Neural crest cell (in vitro differentiated cells): ENCODE measurements at places on chromosomes 6 and 20. TPM values are rescaled to one million over a fixed set of nuclear protein-coding genes. Genes with fewer than 3 reads are reported as not detected.

DNA sequence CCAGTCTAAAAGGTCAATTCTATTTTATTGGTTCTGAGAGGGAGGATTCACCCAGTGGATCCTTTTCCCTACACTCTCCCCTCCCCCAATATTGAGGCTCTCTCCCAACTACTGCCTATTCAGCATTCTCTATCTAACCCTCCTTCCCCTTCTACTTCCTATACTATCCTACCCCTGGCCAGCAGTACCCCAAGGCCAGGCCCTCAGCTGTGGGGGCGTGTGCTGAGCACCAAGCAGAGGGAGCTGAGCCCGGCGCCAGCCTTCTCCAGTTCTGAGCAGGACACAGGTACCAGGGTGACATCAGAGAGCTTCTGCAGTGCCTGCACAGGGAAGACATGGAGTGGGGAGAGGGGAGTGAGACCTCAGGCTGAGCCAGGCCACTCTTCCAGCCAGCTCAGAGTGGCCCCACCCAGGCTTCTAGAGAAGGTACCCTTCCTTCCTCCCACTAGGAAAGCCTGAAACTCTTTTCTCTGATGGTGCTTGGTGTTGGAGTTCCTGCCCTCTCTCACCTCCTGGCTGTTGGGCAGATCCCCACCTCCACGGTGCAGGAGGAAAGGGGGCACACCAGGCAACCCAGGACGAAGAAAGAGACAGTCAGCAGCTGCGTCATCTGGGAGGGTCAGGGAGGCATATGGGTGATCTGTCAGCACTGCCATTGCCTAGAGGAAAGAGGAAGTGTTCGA is 1.9 kb downstream of the DDAH2 start:
- H3K27me3 ChIP-seq = peaks cover 4% of the 10 kb centered on the region
- H3K36me3 ChIP-seq = peaks cover 40% of the 10 kb centered on the region
- H3K4me1 ChIP-seq = peaks cover 33% of the 10 kb centered on the region
- H3K4me3 ChIP-seq = peak overlapping the region; percentile 80
- no peak for DNase-seq

GRCh38 chr20:53191957-53192356 is 219.8 kb downstream of the TSHZ2 start:
- no peak for DNase-seq
- peaks cover 3% of the 10 kb centered on the region for H3K27me3 ChIP-seq
- H3K4me1 ChIP-seq = peaks cover 23% of the 10 kb centered on the region
- H3K4me3 ChIP-seq = no peak overlapping the region
- H3K27ac ChIP-seq = no peak overlapping the region

IL20RA gene
- total RNA-seq = not detected in 2 replicates

HMGCLL1 gene
- total RNA-seq = 0.73 and 0.75 TPM in 2 replicates

NFYA gene
- total RNA-seq = 59.7 and 61.4 TPM in 2 replicates

LAMA5 gene
- total RNA-seq = 35.0 and 38.8 TPM in 2 replicates

TREM1 gene
- total RNA-seq = not detected in 2 replicates

GRCh38 chr6:15823838-15824414 is 161.1 kb upstream of the DTNBP1 start:
- peak overlapping the region; percentile 19 for H3K4me3 ChIP-seq
- H3K4me1 ChIP-seq = peaks cover 38% of the 10 kb centered on the region
- no peak for DNase-seq
- peaks cover 3% of the 10 kb centered on the region for H3K27me3 ChIP-seq
- no peak overlapping the region for H3K27ac ChIP-seq

- H3K36me3 ChIP-seq = peaks cover 20% of the 10 kb centered on the region
- H3K27me3 ChIP-seq = no peaks in the 10 kb centered on the region
- H3K27ac ChIP-seq = no peak overlapping the region
Observed at GRCh38 chr20:35833241-35833640, 61.4 kb downstream of the PHF20 start.

SYNDIG1 gene
- 0.49 and 0.75 TPM in 2 replicates for total RNA-seq

SCRT2 gene
- 3.7 and 4.1 TPM in 2 replicates for total RNA-seq

ABCC10 gene
- total RNA-seq = 34.1 and 35.2 TPM in 2 replicates

RTN4IP1 gene
- 9.1 and 9.8 TPM in 2 replicates for total RNA-seq

DNA sequence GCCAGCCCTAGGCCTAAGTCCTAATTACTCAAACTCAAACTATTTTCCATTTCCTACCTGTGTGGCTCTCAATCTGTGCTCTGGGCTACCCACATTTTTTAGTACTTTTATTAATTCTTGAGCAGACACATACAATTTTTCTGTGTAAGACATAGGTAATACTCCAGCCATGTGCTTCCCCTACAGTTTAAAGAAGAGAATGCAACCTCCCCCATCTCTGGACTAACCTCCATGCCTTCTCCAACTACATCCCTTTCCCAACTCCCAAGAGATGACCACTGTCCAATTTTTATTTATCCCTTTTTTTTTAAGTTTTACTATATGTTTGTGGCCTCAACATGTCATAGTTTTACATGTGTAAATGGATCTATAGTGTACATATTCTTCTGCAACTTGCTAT is 5.8 kb downstream of the HMGN4 start:
- H3K4me1 ChIP-seq = peaks cover 19% of the 10 kb centered on the region
- H3K4me3 ChIP-seq = peak overlapping the region; percentile 73
- no peak overlapping the region for H3K27ac ChIP-seq
- peaks cover 3% of the 10 kb centered on the region for H3K36me3 ChIP-seq
- no peaks in the 10 kb centered on the region for H3K27me3 ChIP-seq

DNA sequence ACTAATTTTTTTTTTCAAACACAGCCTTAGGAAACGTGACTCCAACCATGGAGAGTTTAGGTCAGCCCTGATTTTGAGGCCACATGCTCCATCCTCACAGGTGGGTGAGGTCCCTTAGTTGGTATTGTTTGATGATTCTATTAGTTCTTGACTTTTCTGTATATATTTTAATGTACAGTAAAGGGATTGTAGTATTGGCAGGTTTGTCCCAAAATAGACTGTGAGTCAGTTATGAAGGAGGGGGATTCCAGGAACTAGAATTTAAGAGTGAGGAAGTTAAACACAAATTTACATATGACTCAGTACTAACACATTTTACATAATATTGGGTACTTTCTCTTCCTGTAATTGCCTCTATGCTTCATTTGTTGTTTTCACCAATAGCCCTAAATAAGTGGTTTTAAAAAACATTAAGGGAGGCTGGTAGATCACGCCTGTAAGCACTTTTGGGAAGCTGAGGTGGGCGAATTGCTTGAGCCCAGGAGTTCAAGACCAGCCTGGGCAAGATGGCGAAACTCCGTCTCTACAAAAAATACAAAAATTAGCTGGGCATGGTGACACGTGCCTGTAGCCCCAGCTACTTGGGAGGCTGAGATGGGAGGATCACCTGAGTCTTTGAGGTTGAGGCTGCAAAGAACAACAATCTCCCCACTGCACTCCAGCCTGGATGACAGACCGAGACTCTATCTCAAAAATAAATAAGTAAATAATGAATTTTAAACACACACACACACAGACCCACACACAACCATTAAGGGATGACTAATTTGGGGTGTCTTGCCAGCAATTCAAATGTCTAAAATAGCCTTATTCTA is 81.8 kb downstream of the SGK1 start:
- H3K4me3 ChIP-seq = no peak overlapping the region
- DNase-seq = no peak
- H3K27ac ChIP-seq = no peak overlapping the region
- no peaks in the 10 kb centered on the region for H3K27me3 ChIP-seq

MYCT1 gene
- total RNA-seq = not detected in 2 replicates

- no peaks in the 10 kb centered on the region for H3K27me3 ChIP-seq
- no peak overlapping the region for H3K27ac ChIP-seq
- DNase-seq = no peak
- H3K4me3 ChIP-seq = no peak overlapping the region
- H3K36me3 ChIP-seq = no peaks in the 10 kb centered on the region
Observed at GRCh38 chr6:30767158-30767943, 23.0 kb upstream of the IER3 start.

- H3K36me3 ChIP-seq = peaks cover 30% of the 10 kb centered on the region
- DNase-seq = no peak
- no peak overlapping the region for H3K4me3 ChIP-seq
- H3K27me3 ChIP-seq = no peaks in the 10 kb centered on the region
Observed at GRCh38 chr6:87244380-87244779, 78.0 kb upstream of the SMIM8 start.

GSTA2 gene
- total RNA-seq = not detected in 2 replicates

- H3K27me3 ChIP-seq = no peaks in the 10 kb centered on the region
- peak; percentile 29 for DNase-seq
- H3K36me3 ChIP-seq = no peaks in the 10 kb centered on the region
- peaks cover 7% of the 10 kb centered on the region for H3K4me1 ChIP-seq
Observed at GRCh38 chr20:47677635-47678453, 107.4 kb downstream of the SULF2 start.

DNA sequence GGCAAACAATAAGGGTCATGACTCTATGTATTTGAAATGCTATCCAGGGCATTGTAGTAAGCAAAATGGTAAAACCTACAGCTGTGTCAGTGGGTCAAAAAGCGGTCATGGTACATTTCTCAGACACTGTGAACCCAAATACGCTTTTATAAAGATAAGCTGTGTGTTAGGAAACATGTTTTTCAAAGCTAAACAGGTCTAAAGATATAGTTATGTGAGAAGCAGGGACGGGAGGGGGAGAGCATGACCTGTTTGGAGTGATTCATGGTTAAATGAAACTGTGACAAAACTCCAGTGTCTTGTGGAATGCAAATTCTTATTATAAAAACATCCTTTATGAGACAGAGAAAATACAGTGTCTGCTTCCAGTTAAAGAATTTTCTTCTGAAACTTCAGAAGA is 205.4 kb upstream of the BMP2 start:
- DNase-seq = no peak
- H3K27ac ChIP-seq = no peak overlapping the region
- H3K4me1 ChIP-seq = peaks cover 5% of the 10 kb centered on the region
- H3K36me3 ChIP-seq = no peaks in the 10 kb centered on the region

DNA sequence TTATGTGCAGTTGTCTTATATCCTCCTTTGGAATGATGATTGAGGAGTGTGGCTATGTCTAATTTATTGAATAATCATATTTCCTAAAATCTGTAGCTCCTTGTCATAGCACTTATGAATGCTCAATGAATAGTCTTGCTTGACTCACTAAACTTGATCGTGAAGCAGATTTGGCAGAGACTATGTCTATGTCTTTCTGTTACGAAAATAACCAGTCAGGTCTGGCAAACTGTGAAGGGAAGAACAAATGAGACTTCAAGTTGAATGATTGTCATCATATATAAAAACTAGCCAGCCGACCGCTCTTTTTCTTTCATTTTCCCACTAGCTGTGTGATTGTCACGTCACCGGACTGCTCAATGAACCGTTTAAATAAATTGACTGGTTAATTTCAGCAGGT is 1303.9 kb upstream of the GJE1 start:
- peaks cover 14% of the 10 kb centered on the region for H3K4me1 ChIP-seq
- H3K27me3 ChIP-seq = no peaks in the 10 kb centered on the region
- H3K27ac ChIP-seq = no peak overlapping the region
- peaks cover 3% of the 10 kb centered on the region for H3K36me3 ChIP-seq
- no peak overlapping the region for H3K4me3 ChIP-seq

GRCh38 chr6:24493945-24494820 is 586 bp upstream of the ALDH5A1 start:
- H3K4me1 ChIP-seq = peaks cover 11% of the 10 kb centered on the region
- H3K27me3 ChIP-seq = no peaks in the 10 kb centered on the region
- no peak overlapping the region for H3K27ac ChIP-seq
- H3K4me3 ChIP-seq = peak overlapping the region; percentile 89
- no peak for DNase-seq

CD93 gene
- 0.44 and 0.50 TPM in 2 replicates for total RNA-seq

SNAI1 gene
- total RNA-seq = 12.5 and 12.9 TPM in 2 replicates

DNA sequence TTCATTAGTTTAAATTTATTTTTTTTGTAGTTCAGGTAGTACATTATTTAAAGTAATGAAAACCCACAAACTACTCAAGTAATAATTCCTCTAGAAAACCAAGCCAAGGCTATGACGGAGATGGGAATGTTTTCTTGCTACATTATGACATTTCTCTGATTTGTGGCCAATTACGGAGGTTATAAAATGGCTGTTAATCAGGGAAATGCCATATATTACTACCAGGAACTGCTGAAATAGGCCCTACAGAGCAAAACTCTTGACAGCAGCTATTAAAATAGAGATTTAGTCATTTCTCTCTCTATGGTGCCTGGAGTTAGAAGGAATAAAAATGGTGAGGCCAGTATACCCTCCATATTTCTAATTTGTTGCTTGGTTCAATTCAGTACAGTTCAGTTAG is 280.0 kb downstream of the ARHGAP18 start:
- no peak for DNase-seq
- H3K27ac ChIP-seq = no peak overlapping the region
- H3K36me3 ChIP-seq = no peaks in the 10 kb centered on the region
- no peak overlapping the region for H3K4me3 ChIP-seq
- peaks cover 4% of the 10 kb centered on the region for H3K4me1 ChIP-seq

DNA sequence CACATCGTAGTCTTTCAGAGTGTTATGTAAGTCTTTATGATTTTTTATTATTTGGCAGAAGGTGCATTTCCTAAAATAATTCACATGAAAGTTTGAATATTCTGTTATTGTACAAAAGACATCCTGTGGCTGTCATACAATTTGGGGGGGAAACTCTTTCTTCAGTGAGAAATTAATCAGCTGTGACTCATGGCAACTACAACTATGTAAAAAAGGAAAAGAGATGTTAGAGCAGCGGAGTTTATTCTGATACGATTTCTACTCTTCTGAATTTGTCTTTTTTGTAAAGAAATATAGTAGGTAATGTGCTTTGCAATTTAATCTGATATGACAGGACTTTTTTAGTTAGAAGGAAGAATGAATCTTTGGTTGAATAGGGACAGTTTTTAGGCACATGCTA is 14.2 kb downstream of the COL19A1 start:
- no peaks in the 10 kb centered on the region for H3K4me1 ChIP-seq
- H3K4me3 ChIP-seq = no peak overlapping the region
- H3K27me3 ChIP-seq = no peaks in the 10 kb centered on the region
- no peak overlapping the region for H3K27ac ChIP-seq

DNA sequence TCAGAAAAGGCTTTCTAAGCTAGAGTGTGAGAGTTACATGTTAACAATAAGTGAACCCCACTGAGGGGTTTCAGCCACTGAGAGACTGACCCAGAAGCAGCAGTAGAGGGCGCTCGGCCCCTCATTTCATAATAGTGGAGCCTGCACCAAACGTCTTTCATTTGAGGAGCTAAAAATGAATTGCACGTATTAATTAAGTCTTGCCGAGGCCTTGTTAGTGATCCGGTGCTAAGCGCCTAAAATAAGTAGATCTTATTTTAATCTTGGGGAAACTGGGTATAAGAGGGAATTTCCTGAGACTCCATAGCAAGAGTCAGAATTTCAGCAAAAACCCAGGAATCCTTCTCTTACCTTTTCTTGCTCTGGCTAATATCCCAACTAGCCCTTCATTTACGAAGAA is 209.7 kb downstream of the FARS2 start:
- H3K27ac ChIP-seq = no peak overlapping the region
- H3K4me3 ChIP-seq = no peak overlapping the region

DNA sequence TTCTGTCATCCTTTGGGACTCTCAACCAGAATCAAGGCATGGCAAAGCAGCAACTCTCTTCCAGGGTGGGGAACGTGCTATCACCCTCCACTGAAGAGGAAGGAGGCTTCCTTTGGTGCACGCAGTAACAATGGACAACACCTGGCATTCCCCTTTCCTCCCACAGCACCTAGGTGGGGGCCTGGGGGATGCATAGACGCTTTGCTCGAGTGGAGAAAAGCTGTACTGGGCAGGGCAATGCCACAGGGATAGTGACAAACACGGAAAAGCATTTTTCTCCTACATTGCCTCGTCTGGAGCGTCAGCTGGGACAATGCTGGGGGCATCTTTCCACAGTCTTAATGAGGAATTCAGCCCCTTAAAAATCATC is 82.9 kb downstream of the GMPR start:
- no peak for DNase-seq
- H3K4me1 ChIP-seq = peaks cover 26% of the 10 kb centered on the region
- no peaks in the 10 kb centered on the region for H3K27me3 ChIP-seq
- no peak overlapping the region for H3K4me3 ChIP-seq
- H3K27ac ChIP-seq = no peak overlapping the region

PROKR2 gene
- total RNA-seq = not detected in 2 replicates
